ENCODE measurements at places on chromosomes 7 and 10. TPM values are rescaled to one million over a fixed set of nuclear protein-coding genes. Genes with fewer than 3 reads are reported as not detected.

CFAP58 gene
- total RNA-seq, result 0.56 TPM

DNA sequence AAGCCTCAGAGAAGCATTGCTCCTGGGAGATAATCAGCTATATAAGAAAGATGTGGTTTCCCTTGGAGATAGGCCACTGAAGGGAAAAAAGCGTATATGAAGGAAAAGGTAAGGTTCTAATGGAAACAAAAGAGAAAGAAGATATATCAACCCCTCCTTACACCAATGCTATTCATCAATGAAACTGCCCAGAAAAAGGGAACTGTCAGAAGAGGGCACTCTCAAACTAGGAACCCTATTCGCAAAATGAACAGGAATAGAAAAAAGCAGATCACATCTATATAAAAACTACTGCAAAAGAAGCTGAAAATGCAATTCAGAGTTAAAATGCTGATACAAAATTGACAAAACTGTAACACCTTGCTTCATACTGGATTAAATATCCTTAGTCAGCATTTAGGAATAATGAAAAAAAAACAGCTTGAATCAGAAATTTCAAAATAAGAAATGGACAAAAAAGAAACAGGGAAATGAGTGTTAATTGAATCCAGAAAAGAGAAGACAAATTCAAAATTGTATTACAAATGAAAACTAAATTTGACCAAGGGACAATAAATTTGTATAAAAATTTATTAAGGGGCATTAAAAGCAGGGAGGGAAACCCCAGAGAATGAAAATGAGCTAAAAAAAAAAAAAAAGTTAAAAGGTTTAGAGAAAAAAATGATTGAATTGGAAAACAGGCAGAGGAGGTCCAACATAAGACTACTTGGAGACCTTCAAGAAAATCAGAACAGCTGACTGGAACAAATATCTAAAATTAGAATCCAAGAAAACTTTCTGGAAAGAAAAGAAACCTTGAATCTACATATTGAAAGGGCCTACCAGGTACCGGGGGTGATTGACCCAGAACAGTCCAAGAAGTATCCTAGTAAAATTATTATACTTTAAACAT, 17.9 kb downstream of the NHLRC2 start:
- DNase-seq, result no peak

AKR1C4 gene
- total RNA-seq, result not detected

DNA sequence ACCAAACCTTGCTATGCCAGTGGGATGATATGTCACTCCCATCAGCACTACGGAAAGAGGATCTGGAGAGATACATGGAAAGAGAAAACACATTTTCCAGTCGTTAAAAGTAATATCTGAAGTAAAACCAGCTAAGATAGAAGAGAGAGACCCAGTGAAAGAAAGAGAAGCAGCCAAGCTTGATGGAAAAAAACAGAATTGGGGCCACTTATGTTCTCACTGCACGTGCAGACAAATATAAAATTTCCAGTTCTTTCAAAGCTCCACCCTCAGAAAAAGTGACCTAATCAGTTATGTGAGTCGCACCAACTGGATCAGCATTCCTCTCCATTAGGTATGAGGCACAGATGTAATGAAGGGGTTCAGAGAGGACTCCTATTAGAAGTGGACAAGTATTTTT, 266.1 kb downstream of the MTERF1 start:
- DNase-seq, result no peak

DNA sequence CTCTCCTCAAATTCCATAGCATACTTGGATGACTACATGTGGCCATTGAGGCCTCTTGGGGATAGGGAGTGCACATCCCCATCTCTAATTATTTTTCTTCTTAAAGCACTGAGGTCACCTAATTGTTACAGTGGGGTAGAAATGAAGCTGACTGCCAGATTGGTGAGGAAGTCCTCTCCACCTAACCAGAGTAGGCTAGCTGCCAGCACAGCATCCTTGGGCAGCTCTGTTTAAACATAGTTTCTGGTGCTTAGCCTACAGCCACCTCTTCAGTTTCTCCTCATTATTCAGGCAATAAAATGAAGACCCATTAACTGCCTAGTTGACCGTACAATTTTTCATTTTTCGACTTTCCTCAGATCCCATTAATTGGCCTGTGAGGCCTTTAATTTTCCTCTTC, 104.6 kb downstream of the MLLT10 start:
- no peak for DNase-seq

SFTPA1 gene
- total RNA-seq, result not detected

GRCh38 chr10:118790058-118790457, 35.3 kb upstream of the CACUL1 start:
- no peak for DNase-seq

- DNase-seq, result no peak
These were observed 37.2 kb downstream of the NKX2-3 start for GRCh38 chr10:99569961-99570360.

NKX6-2 gene
- not detected for total RNA-seq

ZNF518A gene
- 19.2 TPM for total RNA-seq

GPR85 gene
- total RNA-seq, result not detected

DNA sequence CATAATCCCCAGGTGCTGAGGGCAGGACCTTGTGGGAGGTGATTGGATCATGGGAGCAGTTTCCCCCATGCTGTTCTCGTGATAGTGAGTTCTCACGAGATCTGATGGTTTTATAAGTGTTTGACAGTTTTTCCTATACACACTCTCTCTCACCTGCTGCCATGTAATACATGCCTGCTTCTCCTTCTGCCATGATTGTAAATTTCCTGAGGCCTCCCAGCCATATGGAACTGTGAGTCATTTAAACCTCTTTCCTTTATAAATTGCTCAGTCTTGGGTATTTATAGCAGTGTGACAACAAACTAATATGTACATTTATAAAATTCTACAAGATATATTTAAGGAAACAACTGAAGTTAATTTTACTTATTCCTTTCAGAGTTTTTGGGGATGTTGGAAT, 170.8 kb upstream of the BET1 start:
- DNase-seq, result no peak

Data from activated CD8-positive, alpha-beta memory T cell treated with anti-CD3 and anti-CD28 coated beads, Interleukin-2, amount 10 ng/mL, durations not matched to agents 7 days and 5 days (primary cell).